ENCODE measurements at places on chromosomes 5 and 9.

GRCh38 chr9:128552153-128552743 is at the start of gene SPTAN1:
Gene SPTAN1 (plus strand): TSS chr9:128552587. CDS start chr9:128566741, 14,154 bp downstream.
- peak; percentile 91 for DNase-seq

DNA sequence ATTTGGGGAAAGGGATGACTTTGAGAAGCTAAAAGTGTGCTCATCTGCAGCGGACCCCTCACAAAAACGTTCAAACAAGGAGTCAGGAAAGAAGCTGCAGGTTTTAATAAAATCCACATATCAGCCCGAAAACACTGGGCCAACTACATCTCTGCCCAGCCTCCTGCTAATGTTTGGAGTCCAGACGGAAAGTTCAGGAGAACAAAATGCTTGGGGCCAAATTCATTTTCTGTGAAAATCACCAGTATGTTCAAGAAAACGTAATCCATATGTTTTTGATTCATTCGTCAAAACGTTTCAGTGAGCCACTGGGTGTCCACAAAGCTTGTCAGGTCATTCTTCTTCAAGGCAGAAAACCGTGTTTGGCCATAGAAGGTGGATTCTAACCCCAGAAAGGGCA is 87.5 kb upstream of the GAS1 start:
- peak; percentile 62 for DNase-seq

GRCh38 chr5:329121-329735 is 7.7 kb downstream of the AHRR start:
- DNase-seq = no peak

- no peak for DNase-seq
These were observed 39.5 kb downstream of the LARP1 start for GRCh38 chr5:154794525-154795234.

DNA sequence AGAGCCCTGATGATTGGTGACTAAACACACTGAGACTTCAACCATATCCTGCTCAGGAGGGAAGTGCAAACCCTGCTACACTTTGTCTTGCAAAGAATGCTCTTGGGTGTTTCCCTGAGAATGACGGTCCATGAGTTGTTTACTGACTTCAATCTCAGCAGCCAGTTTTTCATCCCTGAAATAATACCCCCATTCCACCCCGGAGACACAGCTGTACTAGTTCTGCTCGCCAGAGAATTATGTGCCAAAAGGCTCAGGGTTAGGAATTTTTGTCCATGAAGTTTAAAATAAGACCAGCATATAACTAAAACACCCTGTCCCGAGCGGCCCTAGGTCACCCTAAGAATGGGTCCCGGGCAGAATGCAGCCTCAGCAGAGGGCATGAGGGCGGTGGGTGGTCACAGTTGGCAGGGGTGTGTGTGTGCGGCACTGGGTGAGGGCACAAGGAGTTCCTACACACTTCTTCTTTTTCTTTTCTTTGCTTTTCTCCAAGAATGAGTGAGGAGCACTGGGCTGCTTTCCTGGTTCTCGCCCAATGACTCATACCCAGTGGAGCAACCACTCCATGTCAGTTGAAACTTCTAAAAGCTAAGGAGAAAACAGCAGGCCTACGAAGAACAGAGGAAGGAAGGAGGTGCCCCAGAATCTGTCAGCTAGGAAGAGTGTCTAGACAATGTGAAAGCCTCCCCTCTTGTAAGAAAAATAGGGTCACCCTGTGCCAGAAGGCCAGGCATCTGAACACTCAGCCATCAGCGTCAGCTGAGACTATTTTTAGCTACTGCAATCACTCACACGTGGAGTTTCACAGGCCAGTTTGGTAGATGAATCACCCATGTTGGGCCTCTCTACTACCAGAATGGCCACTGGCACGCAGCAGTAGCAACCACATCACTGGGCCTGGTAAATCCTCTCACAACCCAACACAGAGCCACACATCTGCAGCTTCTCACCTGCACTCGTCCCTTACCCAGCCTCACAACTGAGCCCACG is 105.9 kb downstream of the DPYSL3 start:
- peak; percentile 96 for DNase-seq

- peak; percentile 45 for DNase-seq
These were observed 184.1 kb downstream of the MARCHF11 start for GRCh38 chr5:15995341-15996052.

DNA sequence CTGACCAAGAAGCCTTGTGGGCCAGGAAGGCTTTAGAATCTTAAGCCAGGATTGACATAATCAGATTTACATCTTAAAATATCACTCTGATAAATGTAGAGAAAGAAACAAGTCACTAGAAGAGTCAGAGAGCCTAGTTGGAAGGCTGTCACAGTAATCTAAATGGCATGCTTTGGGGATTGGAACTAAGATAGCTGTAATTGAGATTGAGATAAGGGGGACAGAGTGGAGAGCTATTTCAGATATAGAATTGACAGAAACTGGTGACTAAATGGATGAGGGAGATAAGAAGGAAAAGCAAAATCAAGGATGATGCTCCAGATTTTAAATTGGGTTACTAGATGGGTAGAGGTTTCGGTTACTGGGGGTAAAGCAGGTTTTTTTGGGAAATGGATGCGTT is 100.5 kb downstream of the XRCC4 start:
- DNase-seq = no peak

- DNase-seq = no peak
These were observed 21.0 kb downstream of the MACROH2A1 start for GRCh38 chr5:135377751-135378680.

DNA sequence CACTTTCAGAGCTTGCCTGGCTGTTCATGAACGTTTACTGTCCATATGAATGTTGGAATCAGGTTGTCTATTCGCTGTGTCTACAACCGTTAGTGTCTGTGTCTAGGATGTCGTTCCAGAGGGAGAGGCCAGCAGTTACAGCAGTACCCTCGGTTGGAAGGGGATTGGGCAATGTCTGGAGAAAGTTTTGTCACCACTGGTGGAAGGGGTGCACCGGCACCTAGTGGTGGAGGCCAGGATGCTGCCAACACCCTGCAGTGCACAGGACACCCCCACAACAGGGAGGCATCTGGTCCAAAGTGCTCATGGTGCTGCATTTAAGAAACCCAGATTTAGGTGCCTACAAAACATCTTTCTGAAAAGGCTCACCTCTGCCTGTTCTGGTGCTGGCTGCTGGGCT is 220.7 kb downstream of the FANCC start:
- DNase-seq = no peak

DNA sequence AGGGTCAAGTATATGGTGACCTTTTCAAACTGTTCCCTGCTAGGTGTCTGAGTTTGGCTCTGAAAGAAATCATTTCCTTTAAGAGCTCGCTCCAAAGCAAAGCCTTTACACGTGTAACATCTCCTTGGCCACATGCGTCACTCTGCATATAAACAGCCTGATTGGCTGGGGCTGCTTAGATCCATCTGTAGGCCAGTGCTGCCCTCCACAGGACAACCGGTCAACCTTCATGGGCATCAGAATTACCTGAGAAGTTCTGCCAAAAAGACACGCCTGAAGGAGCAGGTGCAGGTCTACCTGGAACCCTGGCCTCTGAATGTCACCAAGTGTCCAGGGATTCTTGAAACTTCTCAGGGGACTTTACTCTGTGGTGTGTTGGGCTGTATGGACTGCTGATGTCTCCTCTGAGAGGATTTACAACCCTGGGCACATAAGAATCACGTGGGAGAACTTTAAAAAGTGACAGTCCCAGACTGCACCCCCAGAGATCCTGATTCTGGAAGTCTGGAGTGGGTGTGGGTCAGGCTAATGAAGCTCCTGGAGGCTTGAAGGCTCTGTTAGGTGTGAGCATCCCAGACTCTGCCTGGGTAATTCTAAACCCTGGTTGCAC is 497.6 kb downstream of the GADD45G start:
- peak; percentile 83 for DNase-seq

GRCh38 chr5:179716286-179716685 is 16.3 kb upstream of the MAML1 start:
- DNase-seq = no peak

- no peak for DNase-seq
These were observed 12.5 kb downstream of the TRIP13 start for GRCh38 chr5:905139-905642.

DNA sequence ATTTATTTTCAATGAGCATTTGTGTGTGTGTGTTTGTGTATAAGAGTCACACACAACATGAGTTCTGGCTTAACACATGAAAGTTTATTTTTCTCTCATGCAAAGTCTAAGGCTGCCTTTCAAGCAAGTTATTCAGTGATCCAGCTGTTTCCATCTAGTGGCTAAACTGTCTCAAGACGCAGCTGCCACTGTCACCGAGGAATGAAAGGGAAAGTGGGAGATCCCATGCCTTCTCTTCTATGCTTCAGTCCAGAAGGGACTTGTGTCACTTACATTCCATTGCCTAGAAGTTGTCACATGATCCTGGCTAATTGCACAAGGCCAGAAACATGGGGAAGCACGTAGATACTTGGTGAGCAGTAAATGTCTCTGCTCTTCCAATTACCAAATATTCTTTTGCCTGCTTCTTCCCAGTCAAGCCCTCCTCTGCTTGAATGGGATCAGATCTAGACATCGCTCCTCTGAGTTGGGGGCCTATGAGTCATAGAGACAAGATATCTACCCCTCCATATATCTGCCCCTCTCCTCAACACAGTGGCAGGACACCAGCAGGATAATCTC is 30.4 kb upstream of the SLIT3 start:
- DNase-seq = no peak

GRCh38 chr5:59169768-59170150 is 586.9 kb downstream of the RAB3C start:
- no peak for DNase-seq

DNA sequence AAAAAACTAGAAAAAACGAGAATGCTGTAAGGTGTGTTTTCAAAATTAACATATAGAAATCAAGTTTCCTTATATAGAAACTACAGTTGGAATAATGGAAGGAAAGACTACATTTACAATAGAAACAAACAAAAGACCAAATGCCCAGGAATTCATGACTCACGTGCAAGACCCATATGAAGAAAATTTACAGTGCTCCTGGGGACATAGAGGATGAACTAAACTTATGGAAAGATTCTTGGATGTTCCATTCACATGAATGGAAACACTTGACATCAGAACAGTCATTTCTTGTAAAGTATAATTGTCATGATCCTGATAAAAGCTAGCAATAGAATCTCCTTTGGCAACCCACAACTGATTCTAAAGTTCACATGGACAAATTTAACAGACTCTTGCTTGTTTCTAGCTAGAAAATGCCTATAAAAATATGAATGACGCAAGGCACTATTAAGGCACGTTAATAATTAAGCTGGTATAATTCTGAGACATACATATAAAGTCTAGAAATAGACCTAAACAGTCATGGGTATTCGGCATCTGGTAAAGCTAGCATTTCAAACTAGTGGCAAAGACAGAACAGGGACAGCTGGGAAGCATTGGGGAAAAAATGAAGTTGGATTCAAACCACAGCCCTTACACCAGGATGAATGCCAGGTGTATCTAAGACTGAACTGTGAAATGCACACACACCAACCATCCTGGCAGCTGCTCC is 5.1 kb upstream of the ZFP62 start:
- DNase-seq = peak; percentile 3

- no peak for DNase-seq
These were observed 42.9 kb upstream of the MTMR12 start for GRCh38 chr5:32355686-32356085.

GRCh38 chr9:20659474-20659967 is 24.5 kb upstream of the FOCAD start:
- no peak for DNase-seq

GRCh38 chr5:124642151-124642550 is 104.3 kb downstream of the ZNF608 start:
- DNase-seq = no peak

DNA sequence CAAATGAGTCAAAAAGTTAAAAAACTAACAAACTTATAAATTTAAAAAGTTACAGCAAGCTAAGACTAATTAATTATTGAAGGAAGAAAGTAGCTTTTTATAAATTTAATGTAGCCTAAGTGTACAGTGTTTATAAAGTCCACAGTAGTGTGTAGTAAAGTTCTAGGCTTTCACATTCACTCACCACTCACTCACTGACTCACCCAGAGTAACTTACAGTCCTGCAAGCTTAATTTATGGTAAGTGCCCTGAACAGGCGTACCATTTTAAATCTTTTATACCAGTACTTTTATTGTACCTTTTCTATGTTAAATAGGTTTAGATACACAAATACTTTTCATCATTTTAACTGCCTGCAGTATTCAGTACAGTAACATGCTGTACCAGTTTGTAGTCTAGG is 80.0 kb upstream of the C9orf72 start:
- DNase-seq = no peak

DNA sequence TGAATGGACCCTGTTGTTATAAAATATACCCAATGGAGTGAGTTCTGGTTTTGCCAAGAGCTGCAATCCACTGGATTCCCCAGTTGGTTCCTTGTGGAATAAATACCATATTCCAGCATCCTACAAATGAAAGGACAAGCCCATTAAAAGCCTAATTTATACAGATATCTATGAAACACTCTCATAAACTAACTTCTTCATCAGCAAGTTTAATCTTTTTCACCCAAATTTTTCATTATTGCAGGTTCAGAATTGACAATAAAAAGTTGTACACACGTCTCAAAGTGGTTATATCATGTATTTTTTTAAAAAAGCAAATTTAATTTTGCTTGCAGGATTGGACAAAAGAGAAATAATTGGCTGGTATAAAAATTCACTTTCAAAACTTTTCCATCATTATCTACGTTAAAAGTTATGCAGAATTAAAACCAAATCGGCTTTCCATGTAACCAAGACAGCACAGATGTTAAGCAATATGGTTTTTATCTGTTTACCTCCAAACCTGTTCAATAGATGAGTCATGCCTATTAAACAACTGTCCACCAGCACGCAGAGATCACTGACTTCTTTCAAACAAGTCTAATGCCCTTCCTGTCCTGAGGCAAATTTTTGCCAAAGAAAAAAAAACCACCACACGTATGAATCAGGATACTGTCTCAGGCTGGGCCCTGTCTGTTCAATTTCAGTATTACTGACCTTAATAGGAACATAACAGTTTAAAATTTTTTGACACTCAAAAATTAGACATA is 42.5 kb downstream of the CEMIP2 start:
- DNase-seq = peak; percentile 59

GRCh38 chr5:39175273-39175955 is 43.9 kb downstream of the FYB1 start:
- DNase-seq = no peak

DNA sequence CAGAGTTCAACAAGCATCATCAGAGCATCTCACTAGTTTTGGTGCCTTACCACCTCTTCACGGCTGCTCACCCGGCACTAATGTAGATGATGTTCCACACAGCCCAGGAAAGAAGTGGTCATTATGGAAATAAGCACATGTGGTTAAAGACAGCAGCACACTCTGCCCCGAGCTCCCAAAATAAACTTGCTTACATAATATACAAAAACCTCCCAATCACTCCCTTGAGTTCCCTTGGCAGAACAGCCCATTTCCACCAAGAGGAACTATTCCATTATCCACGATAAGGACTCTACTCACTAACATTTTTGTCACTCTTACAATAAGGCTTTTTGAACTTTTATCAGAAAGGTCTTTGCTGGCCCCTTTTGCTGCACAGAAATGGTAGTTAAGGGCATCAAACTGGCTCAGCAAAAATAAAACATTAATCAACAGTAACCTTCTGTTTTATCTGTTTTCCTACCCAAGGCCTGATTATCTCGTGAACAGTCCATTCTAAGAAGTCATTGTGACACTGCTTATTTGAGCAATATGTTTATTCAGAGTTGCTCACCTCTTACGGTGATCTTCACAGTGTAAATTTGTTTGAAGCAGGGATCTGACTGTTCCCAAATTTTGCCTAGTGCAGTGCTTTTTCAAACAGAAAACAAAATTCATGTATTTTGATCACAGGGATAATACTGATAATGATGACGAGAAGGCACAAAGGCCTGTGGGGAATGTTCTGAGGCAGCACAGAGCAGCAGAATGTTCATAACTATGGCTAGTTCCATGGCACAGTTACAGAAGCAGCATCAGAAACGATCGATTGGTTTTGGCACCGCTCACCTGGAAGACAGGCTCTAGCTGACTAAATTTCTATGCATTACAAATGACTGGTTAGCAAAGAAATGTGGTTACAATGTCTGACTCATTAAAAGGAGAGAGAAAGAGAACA is 399.8 kb upstream of the PIK3R1 start:
- DNase-seq = peak; percentile 74
